ENCODE measurements at places on chromosomes 6 and 20.

DNA sequence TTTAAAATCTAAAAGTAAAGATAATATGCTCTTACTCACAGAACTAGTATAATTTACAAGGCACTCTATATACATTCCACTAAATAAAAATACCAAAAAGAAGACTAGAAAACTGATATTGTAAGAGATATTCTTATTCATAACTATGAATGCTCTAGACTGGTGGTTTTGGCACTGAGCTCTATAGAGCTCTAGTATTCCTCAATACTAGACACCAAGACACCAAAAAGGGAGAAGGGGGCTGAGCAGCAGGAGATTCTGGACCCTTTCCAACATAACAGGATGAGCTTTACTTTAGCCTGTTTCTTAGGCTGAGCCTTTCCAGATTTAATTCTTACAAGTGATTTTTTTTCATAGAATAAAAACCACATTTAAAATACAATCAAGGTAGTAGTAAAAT, 173.6 kb downstream of the COL21A1 start:
- DNase-seq: no peak

GRCh38 chr6:82651845-82652335, 288.3 kb downstream of the TPBG start:
- no peak for DNase-seq

DNA sequence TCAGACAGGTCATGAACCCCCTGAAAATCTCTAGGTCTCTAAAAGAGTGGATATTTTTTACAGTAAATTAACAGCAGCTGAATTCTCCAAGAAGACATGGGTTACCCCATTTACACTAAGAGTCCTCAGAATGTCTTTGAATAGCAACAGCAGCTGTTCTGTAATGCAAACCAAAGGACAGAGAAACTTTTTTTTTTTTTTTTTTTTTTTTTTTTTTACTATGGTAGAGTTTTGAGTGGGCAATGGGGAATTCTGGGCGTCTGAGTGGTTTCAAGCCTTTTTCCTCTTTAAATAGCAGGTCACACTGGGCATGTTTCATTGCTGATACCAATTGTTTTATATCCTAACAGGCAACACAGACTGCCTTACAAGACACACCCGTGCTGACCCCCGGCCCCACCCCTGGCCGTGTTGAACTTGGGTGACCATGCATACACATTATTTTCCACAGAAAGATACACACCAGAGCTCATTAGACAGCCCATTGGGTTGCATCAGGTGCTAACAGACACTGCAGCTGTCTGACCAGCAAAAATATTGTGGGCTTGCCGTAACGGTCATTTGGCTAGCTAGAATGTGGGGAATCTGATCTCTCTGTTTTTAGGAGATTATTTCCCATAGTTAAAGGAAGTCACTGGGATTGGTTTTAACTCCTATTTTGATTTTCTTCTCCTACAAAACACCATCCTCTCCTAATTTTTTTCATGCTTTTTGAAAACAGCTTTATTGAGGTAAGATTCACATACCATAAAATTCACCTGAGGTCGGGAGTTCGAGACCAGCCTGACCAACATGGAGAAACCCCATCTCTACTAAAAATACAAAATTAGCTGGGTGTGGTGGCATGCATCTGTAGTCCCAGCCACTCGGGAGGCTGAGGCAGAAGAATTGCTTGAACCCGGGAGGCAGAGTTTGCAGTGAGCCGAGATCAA, 26.7 kb upstream of the IRF4 start:
- no peak for DNase-seq

GRCh38 chr20:34150306-34151000, 38.4 kb upstream of the EIF2S2 start:
- DNase-seq: no peak

Data from neural crest cell (in vitro differentiated cells).